ENCODE measurements at places on chromosomes 5 and 9.

DNA sequence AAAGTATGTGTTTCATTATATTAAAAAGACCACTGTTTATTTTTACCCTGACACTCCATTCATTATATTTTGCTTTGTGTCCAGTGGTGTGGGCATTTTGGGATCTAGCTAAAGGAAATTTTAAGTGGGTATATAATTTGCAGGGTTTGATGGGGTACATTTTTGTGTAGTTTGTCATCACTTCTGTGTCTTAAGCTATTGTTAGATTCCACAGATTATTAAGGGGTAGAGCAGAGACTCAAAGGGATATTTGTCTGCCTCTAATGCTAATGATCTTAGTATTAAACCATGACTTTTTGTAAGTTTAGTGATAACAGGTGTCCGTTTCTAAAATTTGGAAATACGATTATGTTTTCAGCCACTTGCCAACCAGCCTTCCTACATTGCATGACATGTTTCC, 731.6 kb downstream of the BRINP1 start:
- no peak for DNase-seq

DNA sequence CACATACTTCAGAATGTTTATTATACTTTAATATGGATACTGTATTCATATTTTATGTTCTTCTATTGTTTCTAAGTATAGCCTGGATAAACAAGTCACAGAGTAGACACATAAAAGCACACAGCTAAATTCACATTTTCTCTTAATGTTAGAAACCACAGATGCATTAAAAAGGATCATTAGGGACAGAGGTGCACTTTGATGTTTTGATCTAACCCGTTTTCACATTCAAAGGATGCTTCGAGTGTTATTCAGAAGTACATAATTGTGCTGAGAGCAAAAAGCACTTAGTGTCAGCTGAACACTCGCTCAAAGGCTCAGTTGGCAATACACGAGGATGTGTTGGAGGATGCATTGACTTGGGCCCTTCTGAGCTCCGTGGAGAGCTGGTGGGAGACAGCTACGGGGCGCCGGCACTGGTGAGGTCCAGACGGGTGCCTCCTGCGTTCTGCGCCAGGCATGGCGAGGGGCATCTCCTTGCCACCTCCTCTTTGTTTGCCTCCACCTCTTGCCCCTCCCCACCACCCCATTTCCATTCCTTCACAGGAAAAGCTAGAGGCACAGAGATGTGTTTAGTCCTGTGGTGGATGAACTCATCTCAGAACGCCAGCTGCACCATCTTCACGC, 35.5 kb downstream of the MED10 start:
- no peak for DNase-seq

GRCh38 chr9:112446526-112446925, 40.1 kb upstream of the KIAA1958 start:
- DNase-seq, result no peak

- DNase-seq, result no peak
Measured at GRCh38 chr9:136115206-136115605, 3.5 kb downstream of the TMEM250 start.

GRCh38 chr5:54207566-54207965, 102.8 kb downstream of the ARL15 start:
- DNase-seq, result no peak

- no peak for DNase-seq
Measured at GRCh38 chr5:111968459-111968858, 211.5 kb upstream of the NREP start.

GRCh38 chr5:105849701-105850100, 1821.0 kb downstream of the EFNA5 start:
- no peak for DNase-seq

DNA sequence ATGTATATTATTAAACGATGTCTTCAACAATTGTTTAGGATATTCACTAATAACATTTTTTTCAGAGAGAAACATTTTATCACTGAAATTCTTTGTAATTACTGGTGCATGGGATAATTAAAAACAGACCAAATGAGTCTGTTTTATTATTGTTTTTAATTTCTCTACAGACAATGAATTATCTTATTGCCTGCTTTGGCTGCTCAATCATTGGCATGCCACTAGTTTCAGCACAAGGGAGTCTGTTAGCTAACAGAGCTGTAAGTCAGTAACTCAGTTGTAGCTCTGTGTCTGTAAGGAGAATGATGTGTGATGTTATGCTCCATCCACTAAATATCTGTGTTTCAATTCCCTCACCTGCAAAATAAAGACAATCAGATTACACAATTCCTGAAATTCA, 443.9 kb downstream of the PRR16 start:
- DNase-seq, result no peak

DNA sequence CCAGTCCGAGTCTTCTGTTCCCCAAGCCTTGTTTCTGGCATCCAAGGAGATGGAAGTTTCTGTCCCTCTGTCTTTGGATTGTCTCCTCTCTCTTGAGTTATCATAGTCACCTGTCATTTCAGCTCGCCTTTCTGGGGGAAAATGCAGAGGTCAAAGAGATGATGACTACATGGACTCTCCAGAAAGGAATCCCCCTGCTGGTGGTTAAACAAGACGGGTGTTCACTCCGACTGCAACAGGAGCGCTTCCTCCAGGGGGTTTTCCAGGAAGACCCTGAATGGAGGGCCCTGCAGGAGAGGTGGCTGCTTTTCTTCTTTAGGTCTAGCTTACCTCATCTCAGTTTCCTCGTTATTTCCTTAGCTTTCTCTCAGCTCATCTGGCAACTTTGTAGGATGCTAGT, 25.1 kb downstream of the ERAP2 start:
- no peak for DNase-seq

- no peak for DNase-seq
Measured at GRCh38 chr5:134141331-134142050, 27.0 kb downstream of the TCF7 start.

GRCh38 chr5:79513704-79514390, at the start of gene HOMER1:
TSS of gene HOMER1 (minus strand) at chr5:79514134. CDS start at chr5:79512774, 1,360 bp downstream.
- peak; percentile 63 for DNase-seq

DNA sequence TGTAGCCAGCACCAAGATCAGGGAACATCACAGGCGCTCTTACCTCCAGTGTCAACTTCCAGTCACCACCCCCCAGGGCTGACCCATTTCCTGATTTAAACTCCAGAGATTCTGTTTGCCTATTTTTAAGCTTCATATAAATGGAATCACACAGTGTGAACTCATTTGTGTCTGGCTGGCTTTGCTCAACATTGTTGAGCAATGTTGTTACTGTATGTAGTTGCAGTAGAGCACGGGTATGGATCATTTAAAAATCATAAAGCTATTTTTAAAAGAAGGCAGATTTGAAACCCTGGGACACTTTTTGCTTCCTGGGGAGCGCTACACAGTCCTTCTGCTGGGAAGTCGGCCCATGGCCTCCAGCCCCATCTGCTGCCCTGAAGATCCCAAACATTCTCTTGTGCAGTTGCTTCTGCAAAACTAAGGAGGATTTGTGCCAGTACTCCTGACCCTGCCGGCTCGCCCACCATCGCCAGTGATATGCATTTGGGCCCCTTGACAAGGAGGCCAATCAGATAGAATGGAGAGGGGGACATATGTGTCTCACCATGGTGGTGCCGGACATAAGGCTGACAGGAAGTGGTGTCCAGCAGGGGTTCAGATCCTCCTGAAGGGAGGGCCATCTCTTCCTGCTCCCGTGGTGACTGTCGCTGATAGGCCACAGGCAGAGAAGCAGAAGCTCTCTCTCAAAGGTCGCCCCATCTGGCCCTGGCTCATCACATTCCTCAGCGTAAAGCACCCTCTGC, 13.3 kb downstream of the DCANP1 start:
- no peak for DNase-seq

DNA sequence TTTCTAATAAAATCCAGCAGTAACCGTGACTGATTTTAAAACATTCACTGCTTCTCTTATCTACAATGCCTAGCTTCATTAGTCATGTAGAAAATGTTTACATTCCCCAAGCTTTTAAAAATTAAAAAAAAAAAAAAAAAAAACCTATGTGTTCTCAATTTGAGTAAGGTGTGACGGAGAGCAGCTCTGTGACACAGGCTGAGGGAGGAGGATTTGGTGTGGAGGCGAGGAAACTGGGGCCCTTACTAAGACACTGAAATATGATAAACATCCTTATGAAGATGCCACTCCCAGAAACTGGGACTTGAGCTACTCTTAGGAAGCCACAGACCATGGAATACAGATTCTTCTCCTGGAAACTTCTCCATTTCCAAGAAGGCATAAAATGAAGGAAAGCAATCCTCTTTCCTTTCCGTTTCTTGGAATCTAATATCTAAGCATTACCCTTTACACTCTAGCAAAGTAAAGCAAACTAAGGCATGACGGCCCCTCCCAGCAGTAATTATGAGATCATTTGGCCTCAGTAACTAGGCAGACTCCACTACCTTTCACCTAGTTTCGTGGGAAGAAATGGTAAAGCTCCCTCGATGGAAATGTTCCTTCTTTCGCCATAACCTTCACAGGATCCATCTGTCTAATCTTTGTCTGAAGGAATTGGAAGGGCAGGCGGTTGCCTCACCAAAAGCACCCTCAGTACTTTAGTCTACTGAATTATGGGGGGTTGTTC, 23.5 kb downstream of the GRAMD2B start:
- DNase-seq, result no peak

DNA sequence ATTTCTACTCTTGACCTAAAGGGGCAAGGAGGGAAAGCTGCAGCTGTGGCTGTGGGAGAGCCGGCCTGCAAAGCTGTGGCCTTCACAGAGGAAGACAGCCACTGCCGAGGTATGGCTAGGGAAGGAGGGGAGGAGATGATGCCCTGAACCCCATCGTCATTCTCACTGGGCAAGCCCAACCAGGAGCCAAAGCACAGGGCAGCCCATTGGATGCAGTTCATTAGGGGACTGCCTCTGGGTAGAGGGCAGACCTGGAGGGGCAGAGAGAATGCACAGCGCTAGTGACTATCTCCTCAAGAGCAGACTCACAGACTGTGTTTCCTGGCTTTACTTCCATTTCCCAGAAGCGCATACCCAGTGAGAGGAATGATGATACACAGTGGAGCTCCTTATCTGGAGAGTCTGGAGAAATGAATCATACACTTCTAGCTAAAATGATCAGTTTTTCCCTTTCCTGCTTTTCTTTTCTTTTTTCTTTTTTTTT, 47.2 kb upstream of the TTC23L start:
- DNase-seq, result no peak

DNA sequence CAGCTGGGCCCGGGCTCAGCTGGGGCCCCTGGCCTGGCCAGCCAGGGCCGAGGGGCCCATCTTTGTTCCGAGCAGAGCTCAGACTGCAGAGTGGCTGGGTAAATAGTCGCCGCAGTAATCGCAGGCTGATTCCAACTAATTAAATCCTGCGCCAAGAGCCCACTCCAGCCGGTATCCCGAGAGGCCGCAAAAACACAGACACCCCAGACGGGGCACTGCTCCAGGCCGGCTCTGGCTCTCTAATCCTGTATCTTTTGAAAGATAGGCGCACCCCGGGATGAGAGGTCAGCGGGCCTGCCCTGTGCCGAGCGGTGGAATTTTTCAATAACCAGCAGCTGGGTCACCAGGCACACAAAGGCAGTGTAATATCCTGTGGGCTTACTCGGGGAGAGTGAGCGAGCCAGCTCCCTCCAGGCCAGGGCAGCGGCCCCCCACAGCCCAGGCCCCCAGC, 57.7 kb downstream of the LMX1B start:
- DNase-seq, result no peak

GRCh38 chr5:5634817-5635216, 212.3 kb downstream of the ICE1 start:
- DNase-seq, result no peak

DNA sequence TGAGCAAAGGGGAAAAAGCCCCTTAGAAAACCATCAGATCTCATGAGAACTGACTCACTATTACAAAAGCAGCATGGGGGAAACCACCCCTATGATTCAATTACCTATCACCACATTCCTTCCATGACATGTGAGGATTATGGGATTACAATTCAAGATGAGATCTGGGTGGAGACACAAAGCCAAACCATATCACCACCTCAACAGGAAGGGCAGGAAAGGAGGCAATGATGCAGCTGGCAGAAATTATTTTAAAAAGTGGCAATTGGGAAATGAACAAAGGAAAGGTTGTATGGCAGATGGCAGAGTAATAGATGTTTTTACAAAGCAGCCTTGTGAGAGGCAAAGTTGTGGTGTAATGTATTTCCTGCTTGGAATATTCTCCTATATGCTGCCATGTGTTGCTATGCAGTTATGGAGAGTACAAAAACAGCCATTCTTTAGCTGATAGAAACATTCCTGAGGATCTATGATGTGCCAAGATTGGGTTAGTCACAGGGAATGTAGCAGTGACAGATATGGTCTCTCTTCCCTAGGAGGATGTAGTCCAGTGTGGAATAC, 138.8 kb downstream of the SMC2 start:
- no peak for DNase-seq

- no peak for DNase-seq
Measured at GRCh38 chr9:72140586-72140985, 8.7 kb upstream of the GDA start.

- no peak for DNase-seq
Measured at GRCh38 chr9:34343090-34343489, 13.7 kb downstream of the NUDT2 start.

GRCh38 chr9:5688109-5688508, 59.2 kb downstream of the RIC1 start:
- no peak for DNase-seq

- no peak for DNase-seq
Measured at GRCh38 chr5:169637549-169638121, 560 bp downstream of the DOCK2 start.

GRCh38 chr9:71323357-71323756, 201.9 kb upstream of the TRPM3 start:
- DNase-seq, result no peak

DNA sequence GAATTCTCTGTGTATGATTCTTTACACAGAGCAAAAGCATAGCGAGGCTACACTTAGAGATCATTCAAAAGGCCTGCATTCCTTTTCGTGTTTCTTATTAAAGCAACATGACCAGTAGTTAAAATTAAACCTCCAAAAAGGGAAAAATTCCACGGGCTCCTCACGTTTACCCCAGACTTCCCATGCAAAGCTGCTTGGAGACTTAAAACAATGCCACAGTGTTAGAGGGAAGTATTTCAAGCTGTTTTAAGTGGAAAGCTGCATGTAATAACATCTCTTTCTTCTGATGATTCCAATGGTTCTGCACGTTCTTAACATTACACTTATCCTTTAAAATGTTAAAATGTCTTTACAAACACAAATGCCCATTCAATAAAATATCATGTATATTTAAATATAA, 405.2 kb downstream of the SEMA5A start:
- no peak for DNase-seq

- no peak for DNase-seq
Measured at GRCh38 chr5:173592050-173592669, 24.3 kb downstream of the BOD1 start.

DNA sequence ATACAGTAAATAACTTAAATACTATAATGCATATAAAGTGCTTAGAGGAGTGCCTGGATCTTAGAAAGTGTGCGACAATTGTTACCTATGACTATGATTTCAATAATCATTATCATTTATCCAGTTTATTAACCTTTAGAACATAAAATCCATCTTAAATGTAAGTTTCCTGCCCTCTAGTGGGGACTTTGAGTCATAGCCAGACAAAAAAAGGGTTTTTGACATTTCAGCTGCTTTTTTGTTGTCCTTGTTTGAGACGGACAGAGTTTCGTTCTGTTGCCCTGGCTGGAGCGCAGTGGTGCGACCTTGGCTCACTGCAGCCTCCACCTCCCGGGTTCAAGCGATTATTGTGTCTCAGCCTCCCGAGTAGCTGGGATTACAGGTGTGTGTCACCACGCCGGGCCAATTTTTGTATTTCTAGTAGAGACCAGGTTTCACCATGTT, 9.7 kb upstream of the C9orf152 start:
- no peak for DNase-seq

Data from GM12892 (cell line).